ENCODE measurements at places on chromosomes 3 and 15. TPM values are rescaled to one million over a fixed set of nuclear protein-coding genes. Genes with fewer than 3 reads are reported as not detected.

The PRSS50 gene
- polyA plus RNA-seq: not detected

The TPRG1 gene
- 1.7 TPM for polyA plus RNA-seq

The CPNE4 gene
- polyA plus RNA-seq: not detected

The TGM4 gene
- polyA plus RNA-seq: 0.04 TPM

The EFCAB12 gene
- polyA plus RNA-seq: 0.17 TPM

The GRAMD2A gene
- polyA plus RNA-seq: not detected

All from CD14-positive monocyte (primary cell).